Stimulated activated CD8-positive, alpha-beta memory T cell treated with anti-CD3 and anti-CD28 coated beads, Interleukin-15, amount 100 ng/mL, for 24 hours (primary cell): ENCODE measurements at places on chromosomes 1 and 21.

- no peak for DNase-seq
These were observed 86.7 kb upstream of the NRIP1 start for GRCh38 chr21:15151385-15152103.

GRCh38 chr21:15823486-15824150, 93.8 kb downstream of the USP25 start:
- DNase-seq, result no peak

DNA sequence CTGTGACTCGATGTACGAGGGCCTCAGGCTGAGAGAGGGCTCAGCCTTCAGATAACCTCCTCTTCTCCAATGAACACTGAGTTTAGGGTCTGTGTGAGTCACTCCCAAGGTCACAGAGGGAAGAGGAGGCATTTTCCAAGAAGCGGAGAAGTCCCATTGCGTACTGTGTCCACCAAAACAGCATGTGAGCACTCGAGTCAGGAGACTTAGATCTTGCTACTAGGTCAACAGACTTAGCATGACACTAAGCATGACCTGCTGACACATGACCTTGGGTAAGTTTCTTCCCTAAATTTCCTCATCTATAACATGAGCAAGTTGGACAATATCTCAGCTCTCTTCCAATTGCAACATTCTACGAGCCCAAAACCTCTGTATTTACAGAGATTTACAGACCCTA, 68.0 kb downstream of the PLPP3 start:
- no peak for DNase-seq

DNA sequence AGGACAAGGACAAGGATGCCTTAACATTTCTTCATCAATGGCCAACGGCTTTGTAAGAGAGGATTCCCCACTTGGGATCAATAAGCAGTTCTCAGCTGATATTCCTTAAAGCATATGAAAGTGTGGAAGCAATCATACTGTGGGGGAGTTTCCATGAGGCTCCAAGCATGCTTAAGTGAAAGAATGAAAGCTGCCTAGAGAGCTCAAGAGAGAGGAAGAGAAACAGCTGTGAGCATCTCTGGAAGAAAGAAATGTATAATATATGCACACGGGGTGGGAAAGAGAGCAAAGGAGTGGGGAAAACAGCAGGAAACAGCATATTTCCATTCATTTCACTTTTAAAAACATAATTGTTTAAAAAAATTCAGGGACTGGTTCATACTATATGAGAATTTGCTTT, 94.7 kb upstream of the WARS2 start:
- no peak for DNase-seq

DNA sequence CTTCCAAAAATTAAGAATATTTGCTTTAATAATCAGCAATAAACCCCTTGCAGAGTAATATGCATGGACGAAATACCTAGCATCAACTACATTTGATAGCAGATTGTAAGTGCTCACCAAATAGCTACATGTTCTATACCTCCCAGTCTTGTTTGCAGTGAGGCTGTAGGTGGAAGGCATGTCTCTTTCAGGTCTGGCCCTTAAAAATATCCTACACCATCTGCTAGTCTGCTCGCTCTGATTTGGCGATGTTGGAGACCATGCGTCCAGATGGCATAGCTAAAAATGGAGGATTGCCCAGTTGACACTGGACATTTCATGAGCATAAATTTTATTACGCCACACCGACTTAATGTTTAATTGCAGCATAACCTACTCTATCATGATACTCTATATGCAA, 47.1 kb downstream of the SSX2IP start:
- DNase-seq, result no peak

DNA sequence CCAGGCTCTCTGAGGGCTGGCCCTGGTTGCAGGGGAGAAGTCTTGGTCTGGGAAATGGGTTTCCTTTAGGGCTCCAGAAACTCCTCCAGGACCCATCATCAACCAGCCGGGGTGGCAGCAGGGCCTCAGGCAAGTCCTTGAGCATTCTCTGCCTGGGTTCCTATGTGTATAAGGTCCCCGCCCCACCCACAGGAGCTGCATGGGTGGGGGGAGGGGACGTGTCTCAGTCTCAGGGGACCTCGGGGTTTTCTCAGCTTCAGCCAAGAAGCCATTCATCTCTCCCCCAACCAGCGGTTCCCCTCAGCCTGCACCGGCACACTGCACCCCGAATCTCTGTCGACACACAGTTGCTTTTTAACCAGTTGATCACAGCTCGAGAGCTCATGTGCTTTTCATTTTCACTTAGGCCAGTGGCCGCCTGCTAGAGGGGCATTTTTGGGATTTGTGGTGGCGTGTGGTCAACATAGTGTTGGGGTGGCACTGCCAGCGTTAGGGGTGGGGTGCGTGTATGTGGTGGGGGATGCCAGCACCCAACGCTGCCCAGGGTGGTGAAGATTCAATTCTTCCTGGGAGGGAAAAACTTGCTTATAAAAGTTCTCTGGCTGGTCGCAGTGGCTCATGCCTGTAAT, 6.5 kb downstream of the RUNX3 start:
- no peak for DNase-seq

- DNase-seq, result no peak
These were observed 137.0 kb upstream of the AJAP1 start for GRCh38 chr1:4517186-4517954.

- DNase-seq, result no peak
These were observed 151.5 kb downstream of the PEX14 start for GRCh38 chr1:10626131-10626731.

DNA sequence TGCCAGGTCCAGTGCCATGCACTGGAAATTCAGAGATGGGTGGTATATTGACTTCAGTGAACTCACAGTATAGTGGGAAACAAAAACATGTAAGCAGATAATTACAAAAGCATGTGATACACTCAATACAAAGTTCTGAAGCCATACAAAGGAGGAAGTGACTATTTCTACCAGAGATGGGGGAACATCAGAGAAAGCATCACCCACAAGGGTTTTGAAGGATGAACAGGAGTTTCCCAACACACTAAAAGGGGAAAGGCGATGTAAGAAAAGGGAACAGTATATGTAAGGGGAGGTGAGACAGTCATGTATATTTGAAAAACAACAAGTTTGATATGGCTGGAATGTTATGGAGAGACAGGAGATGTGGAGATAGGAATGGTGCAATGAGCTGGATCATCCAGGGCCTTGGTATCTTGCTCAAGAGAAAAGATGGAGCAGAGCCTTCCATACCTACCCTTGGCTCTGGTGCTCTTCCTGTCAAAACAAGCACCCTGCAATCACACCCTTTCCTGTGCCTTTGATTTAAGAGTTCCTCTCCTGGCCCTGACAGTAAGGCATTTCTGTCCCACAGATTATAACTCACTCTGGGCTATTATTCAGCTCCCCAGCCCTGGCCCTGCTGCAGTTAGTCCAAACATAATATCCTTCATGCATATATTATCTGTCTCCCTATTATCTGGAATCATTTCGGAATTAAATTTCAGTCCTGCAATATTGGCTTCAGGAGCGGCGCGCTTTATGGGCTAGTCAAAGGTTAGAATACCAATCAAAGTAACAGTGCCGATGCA, 60.5 kb downstream of the DMAP1 start:
- no peak for DNase-seq

GRCh38 chr1:158071138-158071537, 77.7 kb downstream of the KIRREL1 start:
- DNase-seq, result no peak

DNA sequence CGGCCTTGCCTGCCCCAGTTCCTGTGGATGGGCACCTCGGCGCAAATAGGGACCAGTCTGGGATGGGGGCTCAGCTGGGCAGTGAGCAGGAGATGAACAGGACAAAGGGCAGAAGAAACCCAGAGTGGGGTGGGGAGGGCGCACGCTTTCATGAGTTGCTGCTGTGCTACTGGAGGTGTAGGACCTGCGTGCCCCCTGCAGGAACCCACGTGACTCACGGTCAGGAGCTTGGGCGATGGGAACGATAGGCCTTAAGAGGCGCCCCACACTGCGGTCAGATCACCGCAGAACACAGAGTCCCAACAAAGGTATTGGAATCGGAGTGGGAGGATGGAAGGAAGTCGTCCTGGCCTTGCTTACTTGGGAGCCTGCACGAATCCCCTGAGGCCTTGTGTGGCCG, 17.2 kb downstream of the PRDM15 start:
- DNase-seq, result no peak

DNA sequence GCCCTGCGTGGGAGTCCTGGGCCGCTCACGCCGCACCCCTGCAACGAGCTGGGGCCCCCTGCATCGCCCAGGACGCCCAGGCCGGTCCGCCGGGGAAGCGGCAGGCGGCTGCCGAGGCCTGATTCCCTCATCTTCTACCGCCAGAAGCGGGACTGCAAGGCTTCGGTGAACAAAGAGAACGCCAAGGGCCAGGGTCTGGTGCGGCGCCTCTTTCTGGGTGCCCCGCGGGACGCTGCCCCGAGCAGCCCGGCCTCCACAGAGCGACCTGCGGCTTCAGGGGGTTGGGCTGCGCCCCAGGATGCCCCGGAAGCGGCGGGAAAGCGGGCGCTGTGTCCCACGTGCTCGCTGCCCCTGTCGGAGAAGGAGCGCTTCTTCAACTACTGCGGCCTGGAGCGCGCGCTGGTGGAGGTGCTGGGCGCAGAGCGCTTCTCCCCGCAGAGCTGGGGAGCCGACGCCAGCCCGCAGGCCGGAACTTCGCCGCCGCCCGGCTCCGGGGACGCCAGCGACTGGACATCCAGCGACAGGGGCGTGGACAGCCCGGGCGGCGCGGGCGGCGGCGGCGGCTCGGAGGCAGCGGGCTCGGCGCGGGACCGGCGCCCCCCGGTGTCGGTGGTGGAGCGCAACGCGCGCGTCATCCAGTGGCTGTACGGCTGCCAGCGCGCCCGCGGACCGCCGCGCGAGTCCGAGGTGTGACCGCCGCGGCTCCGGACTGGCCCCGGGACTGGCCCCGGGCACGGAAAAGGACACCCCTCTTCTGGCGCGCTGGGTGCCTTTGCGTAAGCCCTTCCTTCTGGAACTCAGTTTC, 2.7 kb downstream of the FAM110D start:
- no peak for DNase-seq

GRCh38 chr1:160618763-160619274, 28.0 kb downstream of the SLAMF1 start:
- DNase-seq, result no peak

DNA sequence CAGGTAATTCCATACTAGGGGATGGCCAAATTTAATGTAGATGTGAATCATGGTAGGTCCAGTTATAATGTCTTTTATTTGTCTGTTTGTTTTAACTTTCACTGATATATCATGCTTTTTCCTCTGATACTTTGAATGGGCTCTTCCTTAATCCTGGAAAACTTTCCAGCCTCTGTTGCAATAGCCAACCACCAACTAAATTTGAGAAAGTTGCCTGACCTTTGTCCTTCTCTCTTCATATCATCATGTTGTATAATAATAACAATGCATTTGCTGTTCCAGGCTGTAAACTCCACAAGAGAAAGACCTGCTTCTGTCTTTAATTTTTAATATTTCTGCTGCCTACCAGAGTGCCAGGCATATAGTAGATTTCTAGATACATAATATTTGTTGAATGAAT, 146.1 kb downstream of the HMCN1 start:
- DNase-seq, result no peak

DNA sequence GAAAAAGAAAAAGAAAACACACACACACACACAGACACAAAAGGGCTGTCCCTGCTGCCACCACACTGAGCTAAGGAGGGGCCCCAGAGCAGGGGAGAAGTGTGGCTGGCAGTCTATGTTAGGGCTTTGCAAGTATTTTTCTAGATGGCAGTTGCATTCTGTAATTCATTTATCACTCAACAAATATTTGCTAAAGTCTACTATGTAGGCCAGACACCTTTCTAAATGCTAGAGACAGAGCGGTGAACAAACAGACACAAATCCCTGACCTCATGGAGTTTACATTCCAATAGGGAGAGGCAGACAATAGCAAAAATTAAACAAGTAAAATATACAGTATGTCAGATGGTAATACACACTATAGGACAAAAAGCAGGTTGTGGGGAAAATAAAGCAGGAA, 20.2 kb downstream of the WDR64 start:
- no peak for DNase-seq

- no peak for DNase-seq
These were observed 30.4 kb downstream of the MORC3 start for GRCh38 chr21:36350282-36350910.

DNA sequence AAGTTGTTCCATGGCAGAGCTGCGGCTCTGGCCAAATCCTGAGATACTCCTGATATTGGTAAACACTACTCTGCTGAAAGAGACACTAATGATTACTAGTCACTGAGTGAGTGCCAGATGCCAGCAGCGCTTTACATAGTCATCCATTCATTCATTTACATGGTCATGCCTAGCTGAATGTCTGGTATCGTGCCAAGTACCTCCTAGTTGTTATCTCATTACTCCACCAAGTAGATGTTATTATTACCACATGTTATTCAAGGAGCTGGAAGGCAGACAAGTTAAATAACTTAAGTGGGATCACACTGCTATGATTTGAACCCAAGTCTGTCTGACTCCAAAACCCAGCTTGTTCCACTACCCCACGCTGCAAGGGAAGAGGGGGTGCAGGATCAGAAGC, 4.7 kb downstream of the OLFML2B start:
- DNase-seq, result no peak

DNA sequence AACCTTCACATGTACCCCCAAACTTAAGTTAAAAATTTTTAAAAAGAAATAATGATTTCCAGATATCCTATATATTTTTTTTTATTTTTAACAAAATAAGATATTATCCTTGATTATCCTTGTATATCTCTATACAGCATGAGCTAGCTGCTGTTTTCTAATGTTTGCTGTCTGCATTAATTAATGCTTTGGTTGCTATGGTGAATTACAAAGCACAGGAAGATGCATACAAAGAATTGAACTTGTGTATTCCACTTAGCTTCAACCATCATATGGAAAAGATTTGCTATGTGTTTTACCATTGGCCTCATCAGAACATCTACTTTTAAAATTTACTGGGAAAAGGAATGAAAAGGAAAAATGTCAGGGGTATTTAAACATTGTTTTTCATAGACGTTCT, 35.4 kb downstream of the VPS45 start:
- no peak for DNase-seq

DNA sequence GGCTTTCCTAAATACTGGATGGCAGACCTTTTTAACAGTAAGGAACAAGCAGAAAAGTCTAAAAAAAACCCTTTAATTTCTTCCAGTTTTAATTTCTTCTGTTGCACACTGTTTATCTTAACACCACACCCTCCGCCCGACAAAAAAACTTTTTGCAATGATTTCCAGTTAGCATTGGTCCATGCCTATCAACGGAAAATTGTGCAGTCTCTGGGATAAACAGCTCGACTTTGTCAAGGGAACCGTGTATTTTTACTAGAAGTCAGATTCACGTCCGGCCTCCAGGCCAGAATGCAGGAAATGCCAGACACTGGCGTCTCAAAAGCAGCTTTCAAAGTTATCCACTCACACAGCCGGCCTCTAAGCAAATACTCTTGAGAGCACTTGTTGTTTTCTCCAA, 378 bp upstream of the NUP210L start:
- no peak for DNase-seq

DNA sequence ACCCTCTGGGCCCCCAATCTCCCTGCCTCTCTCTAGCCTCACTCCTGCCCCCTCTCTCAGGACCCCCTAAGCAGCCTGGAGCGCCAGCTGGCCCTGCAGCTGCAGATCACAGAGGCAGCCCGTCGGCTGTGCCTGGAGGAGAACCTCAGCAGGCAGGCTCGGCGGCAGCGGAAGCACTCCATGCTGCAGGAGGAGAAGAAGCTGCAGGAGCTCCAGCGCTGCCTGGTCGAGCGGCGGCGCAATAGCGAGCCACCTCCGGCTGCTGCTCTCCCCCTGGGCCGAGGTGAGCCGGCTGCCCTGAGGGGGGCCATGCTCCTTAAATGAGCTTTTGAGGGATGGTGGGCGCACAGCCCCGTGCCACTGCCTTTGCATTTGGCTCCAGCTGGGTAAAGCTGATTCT, 6.2 kb downstream of the INAVA start:
- DNase-seq, result no peak
